Right lung (tissue), 10 donors: ENCODE measurements at places on chromosomes 3 and 15.

GRCh38 chr3:45024542-45025255, 1.4 kb upstream of the CLEC3B start:
- DNase-seq = no peak

- no peak for DNase-seq
Measured at GRCh38 chr3:24249523-24249922, 245.1 kb downstream of the THRB start.

GRCh38 chr3:45679805-45680204, 9.4 kb upstream of the SACM1L start:
- DNase-seq = no peak

DNA sequence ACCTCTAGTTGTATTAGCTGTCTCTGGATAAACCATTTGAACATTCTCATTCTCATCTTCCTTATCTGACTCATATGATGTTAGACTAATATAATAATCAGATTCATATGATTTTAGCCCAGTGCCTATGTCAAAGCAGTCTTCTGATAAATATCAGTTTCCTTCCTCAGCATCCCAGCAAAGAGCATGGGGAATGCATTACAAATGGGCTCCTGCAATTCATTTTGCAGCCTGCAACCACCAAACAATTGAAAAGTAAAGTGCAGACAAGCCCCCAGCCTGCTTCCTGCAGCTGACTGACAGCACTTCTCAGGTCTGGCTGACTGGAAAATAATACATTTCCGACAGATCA, 78.2 kb upstream of the STAC start:
- no peak for DNase-seq

GRCh38 chr3:74787011-74787410, 172.6 kb upstream of the CNTN3 start:
- DNase-seq = no peak

DNA sequence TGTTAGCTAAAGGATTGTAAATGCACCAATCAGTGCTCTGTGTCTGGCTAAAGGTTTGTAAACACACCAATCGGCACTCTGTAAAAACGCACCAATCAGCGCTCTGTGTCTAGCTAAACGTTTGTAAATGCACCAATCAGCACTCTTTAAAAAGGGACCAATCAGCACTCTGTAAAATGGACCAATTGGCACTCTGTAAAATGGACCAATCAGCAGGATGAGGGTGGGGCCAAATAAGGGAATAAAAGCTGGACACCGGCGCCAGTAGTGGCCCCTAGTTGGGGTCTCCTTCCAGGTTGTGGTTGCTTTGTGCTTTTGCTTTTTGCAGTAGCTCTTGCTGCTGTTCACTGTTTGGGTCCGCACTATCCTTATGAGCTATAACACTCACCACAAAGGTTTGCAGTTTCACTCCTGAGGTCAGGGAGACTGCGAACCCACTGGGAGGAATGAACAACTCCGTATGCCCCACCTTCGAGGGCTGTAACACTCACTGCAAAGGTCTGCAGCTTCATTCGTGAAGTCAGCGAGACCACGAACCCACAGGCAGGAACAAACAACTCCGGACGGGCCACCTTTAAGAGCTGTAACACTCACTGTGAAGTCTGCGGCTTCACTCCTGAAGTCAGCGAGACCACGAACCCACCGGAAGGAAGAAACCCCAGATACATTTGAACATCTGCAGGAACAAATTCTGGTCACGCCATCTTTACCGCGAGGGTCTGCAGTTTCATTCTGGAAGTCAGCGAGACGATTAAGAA, 1.1 kb upstream of the SUCLG2 start:
- no peak for DNase-seq

DNA sequence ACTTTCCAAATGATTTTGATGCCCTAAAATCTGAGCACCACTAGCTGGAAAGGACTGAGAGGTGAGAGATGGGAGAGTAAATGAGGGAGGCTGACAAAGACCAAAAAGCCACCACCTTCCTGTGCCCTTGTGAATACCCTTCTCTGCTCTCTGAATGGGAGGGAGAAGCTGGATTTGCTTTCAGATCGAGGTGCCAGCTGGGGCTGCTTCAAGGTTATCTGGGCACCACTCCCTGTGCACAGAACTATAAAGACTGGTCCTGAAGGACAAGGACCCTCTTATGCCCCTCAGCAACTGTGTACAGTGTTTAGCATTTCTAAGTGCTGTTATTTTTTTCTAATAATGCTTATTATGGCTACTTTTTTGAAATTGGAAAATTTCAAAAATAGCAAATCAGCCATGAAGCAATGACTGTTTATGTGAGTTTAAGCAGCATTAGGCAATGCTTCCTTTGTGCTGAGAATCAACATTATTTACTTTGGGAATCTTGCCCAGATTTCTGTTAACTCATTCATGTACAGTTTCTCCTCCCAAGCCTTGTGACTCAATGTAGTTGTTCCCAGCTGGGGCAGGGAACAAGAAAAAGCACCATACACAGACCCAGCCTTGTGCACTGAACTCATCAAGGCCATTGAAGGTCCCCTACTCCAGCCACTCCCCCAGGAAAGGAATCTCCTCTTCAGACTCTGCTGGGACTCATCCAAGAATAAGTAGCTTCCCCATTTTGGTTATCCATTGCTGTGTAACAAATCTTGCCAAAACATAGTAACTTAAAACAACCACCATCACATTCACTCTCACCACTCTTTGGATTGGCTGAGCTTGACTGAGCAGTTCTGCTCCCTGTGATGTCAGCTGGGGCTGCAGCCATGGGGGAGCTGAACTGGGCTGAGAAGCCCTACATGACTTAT, 37.3 kb upstream of the CDV3 start:
- peak; percentile 70 for DNase-seq

GRCh38 chr15:66748708-66749035, 46.6 kb downstream of the SMAD6 start:
- no peak for DNase-seq

- no peak for DNase-seq
Measured at GRCh38 chr15:36251450-36251849, 328.0 kb upstream of the CDIN1 start.

DNA sequence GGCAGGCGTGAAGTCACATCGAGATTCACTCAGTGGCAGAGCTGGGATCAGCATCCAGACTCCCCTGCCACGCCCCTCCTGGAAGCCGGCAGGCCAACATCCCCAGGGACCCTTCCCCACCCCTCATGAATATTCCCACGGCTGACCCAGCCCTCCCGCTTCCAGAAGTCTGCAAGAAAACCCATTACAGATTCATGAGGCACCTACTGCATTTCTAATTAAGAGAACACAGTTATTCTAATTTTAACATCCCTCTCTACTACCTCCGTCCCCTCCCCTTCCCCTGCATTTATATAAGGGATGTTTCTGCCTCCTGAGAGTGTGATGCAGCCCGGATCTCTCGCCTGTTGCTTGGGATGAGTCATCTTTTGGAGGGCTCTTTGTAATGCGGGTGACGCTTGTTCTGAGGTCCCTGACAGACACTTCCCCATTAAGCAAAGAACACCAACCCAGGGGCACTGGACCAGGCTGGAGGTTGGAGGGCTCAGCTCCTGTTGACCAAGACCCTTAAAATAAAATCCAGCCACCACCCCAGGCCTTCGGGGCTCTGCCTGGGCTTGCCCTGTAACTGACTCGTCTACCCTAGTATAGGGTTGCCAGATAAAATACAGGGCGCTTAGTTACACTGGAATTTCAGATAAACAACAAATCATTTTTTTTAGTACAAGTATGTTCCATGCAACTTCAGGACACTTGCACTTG, 118.7 kb downstream of the NUP210 start:
- DNase-seq = no peak

- DNase-seq = no peak
Measured at GRCh38 chr3:64575211-64575844, 112.5 kb downstream of the ADAMTS9 start.

DNA sequence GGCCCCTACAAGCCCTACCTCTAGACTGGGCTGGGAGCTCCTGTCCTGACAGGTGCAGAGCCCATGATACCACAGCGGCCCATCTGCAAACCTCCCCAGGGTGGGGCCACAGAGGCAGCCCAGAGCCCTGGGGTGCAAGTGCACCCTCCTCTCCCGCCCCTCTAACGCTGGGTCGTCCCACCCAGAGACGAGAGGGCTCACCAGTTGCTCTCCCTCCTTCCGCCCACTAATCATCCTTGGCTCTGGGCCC, 742 bp downstream of the TNK2 start:
- DNase-seq = no peak

DNA sequence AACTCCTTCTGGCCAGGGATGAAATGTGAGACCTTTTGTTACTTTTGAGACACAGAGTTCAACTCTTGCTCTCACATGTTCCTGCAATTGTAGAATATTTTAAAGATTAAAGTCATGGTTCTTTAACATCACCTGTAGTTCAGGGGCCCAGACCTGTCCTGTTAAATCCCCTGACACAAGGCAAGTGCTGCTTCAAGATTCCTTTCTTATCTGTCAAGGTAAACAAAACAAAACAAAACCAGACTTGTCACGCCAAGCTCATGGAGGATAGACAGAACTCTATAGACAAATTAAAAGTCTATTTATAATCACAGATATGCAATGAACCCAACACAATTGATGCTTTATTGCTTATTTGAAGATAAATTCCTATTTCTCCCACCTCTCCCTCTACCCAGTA, 48.6 kb upstream of the NEDD4 start:
- DNase-seq = no peak

GRCh38 chr3:126665221-126665936, 10.5 kb upstream of the TXNRD3 start:
- DNase-seq = no peak

DNA sequence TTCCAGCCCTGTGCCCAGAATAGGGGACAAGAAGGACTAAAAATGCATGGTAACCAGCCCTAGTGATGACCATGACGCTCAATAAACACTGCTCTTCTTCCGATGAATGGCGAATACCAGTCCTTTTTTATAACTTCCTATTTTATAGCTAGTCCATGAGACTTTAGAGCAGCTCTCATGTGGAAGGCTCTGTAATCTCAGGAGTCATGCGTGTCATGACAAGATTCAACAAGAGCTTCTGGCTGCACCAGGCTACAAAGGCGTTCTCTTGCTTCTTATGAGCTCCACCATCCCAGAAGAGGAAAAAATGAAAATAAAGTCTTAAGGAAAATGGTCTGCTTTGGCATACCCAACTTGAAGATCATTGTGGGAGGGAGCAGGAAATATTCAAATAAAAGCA, 141.0 kb downstream of the TMCO5A start:
- DNase-seq = no peak

GRCh38 chr3:12255393-12255792, 33.5 kb upstream of the PPARG start:
- DNase-seq = no peak

- DNase-seq = no peak
Measured at GRCh38 chr3:120741837-120742197, 499 bp downstream of the RABL3 start.

DNA sequence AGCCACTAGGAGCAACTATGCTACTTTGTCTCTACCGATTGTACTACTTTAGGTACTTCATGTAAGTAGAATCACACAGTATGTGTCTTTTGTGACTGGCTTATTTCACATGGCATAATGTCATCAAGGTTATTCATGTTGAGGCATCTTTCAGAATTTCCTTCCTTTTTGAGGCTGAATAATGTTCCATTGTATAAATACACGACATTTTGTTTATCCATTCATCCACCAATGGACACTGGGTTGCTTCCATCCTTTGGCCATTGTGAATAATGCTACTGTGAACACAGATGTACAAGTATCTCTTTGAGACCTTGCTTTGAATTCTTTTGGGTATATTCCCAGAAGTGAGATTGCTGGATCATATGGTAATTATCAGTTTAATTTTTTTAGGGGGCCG, 29.2 kb downstream of the MYO5A start:
- DNase-seq = no peak

DNA sequence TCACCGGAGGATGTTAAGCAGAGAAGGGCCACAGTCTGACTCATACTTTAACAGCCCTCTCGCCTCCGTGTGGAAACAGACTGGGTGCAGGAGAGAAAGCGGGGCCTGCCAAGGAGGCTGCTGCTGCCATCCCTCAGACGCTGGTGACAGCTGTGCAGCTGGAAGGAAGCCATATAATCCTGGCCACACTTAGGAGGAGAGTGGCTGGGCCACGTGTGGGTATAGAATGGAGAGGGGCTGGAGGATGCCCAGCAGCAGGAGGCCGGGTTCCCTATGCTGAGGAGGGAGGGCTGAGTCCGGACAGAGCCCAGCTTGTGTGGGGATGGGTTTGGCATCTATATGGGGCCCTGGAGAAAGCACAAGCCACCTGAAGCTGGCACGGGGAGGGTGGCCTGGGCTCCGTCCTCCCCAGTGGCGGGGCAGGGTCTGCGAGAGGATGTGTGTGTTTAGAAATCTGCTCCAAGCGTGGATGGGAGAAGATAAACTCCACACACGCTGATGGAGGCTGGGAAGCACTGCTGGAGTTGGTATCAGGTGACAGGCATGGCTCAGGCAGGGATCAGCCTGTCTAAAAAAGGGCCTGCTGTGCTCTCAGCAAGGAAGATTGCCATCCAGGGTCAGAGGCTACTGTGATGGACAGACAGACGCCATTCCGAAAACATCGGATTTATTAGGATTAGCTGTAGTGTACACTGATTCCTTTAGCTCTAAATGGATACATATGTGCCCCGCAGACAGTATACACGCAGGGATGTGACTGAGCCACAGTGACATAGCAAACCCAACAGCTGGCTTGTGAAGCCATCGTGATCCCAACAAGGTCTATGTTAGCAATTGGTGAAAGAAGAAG, 15.9 kb downstream of the ABTB1 start:
- DNase-seq = no peak

GRCh38 chr3:70882104-70882503, 569.7 kb upstream of the MDFIC2 start:
- no peak for DNase-seq

DNA sequence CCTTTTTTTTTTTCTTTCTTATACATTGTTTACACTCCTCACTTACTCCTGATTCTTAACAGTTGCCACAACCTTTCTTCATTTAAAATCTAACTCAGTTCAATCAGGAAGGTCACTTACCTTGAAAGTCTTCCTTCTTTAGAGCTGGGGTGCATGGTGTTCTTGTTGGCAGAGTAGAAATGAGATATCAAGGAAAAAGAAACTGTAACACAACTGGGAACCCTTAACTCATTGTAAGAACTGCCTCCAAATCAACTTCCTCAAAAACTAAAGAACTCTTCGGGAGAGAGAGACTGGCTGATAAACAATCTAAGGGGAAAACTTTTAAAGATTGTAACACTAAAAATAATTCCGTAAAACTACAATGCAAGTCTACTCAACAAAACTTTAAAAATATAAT, 1.4 kb upstream of the APPL1 start:
- DNase-seq = no peak

DNA sequence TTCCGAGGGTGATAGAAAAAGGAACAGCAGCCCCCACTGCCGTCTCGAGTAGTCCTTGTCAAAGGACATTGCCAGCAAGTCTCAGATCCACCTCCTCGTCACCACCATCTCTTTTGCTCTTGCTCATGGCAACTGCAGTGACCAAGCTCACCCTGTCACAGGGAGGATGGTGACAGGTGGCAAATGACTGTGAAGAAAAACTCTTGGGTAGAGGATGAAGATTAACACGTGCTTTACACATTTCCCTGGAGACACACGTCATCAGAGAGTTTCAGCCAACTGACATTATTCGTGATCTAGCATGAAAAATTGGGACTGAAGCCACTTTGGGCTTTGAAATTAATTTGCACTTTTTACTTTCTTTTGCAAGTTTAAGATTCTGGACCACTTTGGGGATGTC, 174.3 kb downstream of the EBLN2 start:
- no peak for DNase-seq

- no peak for DNase-seq
Measured at GRCh38 chr3:75294124-75294523, 370.0 kb upstream of the FRG2C start.
